ENCODE measurements at places on chromosomes 1 and 21.

DNA sequence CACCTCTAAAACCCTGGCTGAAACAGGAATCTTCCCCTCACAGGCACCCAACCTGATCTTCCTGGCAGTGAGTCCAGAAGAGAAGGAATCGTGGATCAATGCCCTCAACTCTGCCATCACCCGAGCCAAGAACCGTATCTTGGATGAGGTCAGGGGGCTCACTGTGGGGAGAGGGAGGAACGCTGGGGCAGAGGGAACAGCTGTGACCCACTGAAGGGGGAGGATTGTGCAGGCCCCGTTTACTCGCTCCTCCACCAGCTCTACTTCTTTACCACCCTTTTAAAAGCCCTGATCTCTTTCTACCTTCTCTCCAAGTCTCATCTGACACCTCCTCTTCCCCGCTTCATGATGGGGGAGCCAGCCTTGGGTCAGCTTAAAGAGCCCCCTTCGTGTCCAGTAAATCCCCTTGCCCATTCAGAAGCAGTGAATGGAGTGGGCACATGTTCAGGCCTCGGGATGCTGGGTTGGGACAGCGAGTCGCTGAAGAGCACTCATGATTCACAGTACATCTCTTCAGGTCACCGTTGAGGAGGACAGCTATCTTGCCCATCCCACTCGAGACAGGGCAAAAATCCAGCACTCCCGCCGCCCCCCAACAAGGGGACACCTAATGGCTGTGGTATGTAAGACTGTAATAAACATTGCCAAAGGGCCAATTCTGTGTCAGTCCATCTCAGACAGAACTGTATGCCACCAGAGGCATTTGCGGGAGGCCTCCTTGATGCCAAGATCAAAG, 7.3 kb downstream of the PLEKHO1 start:
- no peak for DNase-seq

DNA sequence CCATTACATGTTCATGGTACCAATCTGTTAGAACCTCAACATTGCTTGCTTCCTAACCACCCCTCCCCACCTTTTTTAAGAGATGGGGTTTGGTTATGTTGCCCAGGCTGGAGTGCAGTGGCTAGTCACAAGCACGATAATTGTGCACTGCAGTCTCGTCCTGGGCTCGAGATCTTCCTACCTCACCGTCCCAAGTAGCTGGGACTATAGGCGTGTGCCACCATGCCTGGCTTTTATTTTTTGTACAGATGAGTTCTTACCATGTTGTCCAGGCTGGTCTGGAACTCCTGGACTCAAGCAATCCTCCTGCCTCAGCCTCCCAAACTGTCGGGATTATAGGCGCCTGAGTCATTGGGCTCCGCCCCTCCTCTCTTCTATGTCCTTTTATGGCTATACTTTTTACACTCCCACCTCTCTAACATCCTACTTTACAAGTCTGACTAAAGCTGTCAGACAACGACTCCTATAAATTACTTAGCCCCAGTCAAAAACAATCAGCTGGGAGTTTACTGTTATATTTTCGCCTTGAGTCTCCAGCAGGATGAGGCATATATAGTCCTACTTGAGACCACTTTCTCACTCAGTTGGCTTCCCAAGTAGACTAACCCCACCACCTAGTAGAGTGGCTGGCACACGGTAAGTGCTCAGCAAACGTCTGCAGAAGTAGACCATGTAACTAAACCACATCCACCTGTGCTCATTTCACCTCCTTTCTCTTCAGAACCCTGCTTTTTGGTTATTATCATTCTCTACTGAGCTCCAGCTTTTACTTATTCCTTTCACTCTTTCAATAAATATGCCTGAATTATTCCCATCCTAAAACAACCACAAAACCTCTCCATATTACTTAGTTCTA, 13.8 kb downstream of the ENSA start:
- no peak for DNase-seq

GRCh38 chr1:147781056-147781471, 20.7 kb upstream of the GJA5 start:
- no peak for DNase-seq

- no peak for DNase-seq
These were observed 48.1 kb downstream of the MATN1 start for GRCh38 chr1:30675289-30675688.

GRCh38 chr1:236515443-236515958, 8.3 kb upstream of the LGALS8 start:
- no peak for DNase-seq

DNA sequence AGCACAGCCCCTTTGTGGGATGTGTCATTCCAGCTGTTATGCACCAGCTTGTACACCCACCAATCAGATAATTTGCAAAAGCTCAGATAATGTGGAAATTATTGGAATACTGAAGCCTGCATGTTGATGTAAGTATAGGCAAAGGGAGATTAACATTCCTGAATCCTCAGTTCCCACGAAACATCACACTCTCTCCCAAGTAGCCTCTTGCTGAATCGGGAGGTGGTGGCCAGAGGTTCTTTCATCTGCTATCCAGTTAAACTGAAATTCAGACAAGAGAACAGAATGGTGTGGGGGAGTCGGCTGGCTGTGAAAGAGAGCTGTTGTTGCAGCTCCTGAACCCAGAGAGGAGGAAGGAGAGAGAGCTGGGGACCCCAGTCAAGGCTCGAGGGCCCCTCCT, 170.9 kb downstream of the ZBTB18 start:
- DNase-seq: no peak

GRCh38 chr1:160758521-160758920, 19.5 kb downstream of the SLAMF7 start:
- DNase-seq: no peak

GRCh38 chr1:24336075-24336474, 16.9 kb downstream of the GRHL3 start:
- no peak for DNase-seq

DNA sequence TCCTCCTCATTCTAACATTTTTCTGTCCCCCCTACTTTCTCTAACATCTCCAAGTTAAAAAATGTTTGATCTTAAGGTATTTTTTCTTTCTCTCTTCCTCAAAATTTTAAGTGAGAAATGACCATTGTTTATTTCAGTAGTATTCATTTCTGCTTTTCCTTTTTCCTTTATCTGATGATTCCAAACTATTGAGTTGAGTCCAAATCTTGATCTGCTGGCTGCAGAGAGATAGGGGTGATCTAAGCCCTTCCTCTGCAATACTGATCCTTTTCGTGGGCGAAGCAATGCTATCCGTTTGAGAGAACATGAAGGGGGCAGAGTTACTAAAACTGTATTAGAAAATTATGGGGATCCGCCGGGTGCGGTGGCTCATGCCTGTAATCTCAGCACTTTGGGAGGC, 516 bp upstream of the NMNAT2 start:
- no peak for DNase-seq

DNA sequence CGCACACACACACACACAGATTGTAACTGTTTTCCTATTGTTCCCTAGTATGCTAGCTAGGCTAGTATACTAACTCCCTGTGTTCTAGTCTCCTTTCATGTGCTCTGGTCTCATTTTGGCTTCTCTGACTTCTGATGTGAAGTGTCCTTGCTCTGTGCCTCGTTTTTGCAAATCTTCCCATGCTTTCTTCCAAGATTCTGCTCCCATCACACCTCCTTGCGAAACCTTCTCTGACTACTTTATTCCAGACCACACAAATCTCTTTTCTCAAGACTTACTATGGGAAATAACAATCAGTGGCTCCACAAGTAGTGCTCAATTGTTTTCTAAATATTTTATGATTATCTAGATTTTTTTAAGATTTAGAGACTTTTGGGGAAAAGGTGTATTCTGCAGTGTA, 10.3 kb downstream of the PRRX1 start:
- no peak for DNase-seq

GRCh38 chr1:182786223-182786994, 3.2 kb upstream of the NPL start:
- peak; percentile 22 for DNase-seq

- no peak for DNase-seq
These were observed 49.6 kb upstream of the ATP1A1 start for GRCh38 chr1:116323491-116323890.

- no peak for DNase-seq
These were observed 54.8 kb upstream of the CD34 start for GRCh38 chr1:207965392-207966387.

DNA sequence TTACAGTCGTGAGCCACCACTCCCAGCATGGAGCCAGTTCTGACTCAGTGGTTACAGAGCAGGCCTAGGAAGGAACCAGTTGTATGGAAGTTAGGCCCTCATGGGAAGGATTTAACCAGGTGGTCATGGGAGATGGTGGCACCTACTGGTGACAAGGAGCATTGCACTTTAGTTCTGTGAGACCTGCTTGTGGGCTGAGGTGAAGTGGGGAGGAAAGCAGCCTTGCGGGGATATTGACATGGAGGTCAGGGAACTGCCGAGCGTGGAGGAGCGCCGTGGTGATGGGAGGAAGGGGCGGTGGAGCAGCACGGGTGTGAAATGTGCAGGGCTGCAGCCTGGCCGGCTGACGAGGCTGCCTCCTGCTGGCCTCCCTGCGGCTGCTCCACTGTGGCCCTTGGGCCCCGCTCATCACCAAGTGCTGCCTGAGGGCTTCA, 100.4 kb downstream of the GALNT2 start:
- peak; percentile 23 for DNase-seq

GRCh38 chr1:200296091-200296661, 113.7 kb downstream of the ZNF281 start:
- no peak for DNase-seq

GRCh38 chr1:174469687-174470086, 21.9 kb downstream of the GPR52 start:
- DNase-seq: no peak

DNA sequence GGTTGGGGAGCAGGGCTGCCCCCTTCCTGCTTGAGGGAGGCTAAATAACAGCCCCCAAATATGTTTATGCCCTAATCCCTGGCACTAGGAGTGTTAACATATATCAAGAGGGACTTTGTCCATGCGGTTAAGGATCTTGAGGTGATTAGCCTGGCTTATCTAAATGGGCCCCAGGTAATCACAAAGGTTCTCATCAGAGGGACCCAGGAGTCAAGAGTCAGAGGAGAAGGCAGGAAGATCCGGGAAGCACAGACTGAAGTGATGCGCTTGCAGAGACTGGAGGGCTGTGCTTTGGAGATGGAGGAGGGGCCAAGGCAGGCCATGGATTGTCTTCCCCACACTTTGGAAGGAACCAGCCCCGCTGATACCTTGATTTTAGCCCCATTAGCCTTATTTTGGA, 86.4 kb downstream of the IER5 start:
- DNase-seq: no peak

DNA sequence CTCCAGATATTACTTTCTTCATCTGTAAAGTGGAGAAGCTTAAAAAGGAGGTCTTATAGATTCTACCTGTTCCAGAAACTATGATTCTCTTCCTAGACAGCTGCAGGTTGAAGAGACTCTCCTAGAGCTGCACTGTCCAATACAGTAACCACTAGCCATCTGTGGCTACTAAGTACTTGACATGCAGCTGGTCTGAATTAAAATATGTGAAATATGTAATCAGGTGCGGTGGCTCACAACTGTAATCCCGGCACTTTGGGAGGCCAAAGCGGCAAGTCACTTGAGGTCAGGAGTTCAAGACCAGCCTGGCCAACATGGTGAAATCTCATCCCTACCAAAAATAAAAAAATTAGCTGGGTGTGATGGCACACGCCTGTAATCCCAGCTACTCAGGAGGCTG, 15.8 kb downstream of the APP start:
- DNase-seq: no peak

GRCh38 chr1:57222307-57222706, 201.6 kb downstream of the DAB1 start:
- no peak for DNase-seq

DNA sequence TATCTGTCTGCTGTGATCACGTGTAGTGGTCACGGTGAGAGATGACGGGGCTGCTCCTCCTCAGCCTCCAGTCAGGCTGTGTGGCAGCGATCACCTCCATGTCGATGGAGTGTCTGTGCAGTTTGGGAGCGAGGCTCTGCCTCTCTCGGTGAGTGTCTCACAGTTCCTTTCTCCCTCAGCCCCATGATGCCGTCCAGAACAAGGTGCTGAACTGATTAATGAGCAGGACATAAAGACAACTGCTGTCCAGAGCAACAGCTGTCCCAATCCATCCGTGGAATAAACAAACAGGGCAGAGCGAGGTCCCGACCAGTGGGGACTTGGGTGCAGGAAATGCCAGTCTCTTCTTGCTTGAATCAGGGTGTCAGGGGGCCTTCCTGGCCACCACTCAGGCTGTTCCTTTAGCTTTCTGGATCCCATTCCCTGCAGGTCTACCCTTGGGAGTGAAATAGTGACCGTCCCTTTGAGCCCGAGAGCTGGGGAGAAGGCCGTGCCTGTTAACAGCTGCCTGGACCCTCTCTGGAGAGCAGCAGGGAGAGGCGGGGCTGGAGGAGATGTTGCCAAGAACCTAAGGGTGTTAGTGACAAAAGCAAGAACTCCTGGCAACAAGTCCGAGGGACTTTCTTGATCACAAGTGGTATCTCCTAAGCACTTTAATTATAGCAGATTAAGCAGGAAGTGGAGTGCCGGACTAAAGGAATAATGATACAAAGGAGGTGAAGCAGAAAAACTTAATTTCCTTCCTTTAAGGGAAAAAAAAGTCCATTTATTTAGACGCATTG, 443.9 kb downstream of the KIF26B start:
- no peak for DNase-seq

DNA sequence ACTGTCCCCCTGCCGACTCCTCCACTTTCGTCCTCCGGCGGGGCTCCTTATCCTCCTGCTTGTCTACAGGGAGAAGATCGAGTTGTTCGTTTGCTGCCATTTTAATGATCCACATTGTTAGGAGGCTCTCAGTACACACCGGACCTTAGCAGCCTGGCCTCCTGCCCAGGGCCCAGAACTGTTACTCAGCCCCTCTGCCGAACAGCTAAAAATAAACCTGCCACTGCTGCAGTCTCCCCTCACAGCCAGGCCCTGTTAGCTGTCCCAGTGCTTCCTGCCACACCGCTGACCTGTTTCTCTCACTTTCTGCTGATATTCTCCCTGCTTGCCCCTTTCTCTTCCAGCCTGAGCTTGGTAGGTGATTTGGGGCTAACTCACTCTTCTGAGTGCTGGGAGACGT, 8.3 kb downstream of the MAPKAPK2 start:
- DNase-seq: no peak

DNA sequence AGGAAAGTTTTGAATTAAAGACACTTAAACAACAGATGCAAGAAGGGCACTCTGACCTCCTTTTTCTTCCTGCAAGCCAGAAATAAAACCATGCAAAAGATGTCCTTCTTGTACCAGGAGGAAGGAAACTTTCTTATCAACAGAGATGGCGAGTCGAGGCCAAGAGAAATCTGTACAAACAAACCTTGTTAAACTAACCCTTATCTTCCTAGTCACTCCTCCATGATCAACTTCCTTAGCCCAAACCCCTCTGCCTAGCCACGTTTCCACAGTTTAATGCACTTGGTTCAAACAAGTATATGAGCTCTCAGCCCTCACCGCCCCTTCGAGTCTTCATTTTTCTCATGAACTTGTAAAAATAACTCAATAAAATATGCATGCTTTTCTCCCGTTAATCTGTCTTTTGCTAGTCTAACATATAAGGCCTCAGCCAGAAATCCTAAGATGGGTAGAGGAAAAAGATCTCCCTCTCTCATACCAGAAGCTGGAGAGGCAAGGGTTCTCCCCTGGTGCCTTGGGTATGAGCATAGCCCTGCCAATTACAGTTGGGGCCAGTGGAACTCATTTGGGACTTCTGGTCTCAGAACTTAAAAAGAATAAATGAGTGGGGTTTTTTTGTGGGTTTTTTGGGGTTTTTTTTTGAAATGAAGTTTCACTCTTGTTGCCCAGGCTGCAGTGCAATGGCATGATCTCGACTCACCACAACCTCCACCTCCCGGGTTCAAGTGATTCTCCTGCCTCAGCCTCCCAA, 141.7 kb upstream of the SOD1 start:
- no peak for DNase-seq

GRCh38 chr21:42302794-42303193, 12.4 kb downstream of the TFF3 start:
- DNase-seq: no peak

- no peak for DNase-seq
These were observed 14.7 kb downstream of the ADCY10 start for GRCh38 chr1:167899253-167899681.
